HuH-7 (cell line): ENCODE measurements at places on chromosomes 12 and 14.
A peak's percentile ranks its signal among the peaks of the same experiment; 100 is the strongest.

DNA sequence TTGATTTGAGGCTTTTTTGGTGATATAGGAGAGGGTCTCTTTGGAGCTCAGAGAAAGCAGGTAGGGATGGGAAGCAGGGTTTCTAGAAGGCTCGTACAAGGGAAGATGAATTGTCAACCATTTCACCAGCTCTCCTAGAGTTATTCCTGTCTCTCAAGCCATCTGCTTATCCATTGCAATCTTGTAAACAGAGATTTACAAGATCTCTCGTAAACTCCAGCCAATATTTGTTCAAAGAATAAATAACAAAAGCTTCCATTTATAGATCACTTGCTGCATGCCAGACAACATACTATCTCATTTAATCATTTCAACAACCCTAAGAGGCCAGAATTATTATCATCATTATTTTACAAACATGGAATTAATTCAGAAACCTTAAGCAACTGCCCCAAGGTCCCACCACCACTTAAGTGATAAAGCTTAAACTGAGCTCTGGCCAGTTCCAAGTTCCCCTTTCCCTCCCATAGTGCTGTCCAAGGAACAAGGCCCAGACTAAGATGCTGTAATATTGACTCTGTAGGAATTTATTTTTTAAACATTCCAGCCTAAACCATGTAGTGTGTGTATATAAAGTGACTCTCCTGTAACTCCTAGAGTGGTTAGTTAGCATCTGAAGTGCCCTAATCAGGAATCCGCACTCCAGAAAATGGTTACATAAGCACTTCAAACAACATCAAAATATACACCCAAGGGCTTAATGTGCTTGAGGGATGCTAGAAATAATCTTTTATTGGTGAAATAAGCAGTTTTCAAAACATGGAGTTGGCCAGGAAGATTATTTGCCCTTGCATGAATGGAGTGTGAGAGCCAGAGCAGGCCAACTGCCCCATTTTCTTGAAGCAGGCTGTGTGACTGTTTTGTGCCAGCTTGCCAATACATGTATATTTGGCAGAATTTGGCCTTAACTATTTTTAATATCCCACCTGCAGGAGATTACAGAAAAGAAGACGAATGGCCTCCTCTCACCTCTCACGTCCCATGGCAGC, 2.8 kb upstream of the PLEKHH1 start:
- no peak for DNase-seq

GRCh38 chr14:79513446-79513845, 697.9 kb downstream of the DIO2 start:
- DNase-seq = no peak

GRCh38 chr14:42715316-42715715, 1108.6 kb downstream of the LRFN5 start:
- DNase-seq = no peak

DNA sequence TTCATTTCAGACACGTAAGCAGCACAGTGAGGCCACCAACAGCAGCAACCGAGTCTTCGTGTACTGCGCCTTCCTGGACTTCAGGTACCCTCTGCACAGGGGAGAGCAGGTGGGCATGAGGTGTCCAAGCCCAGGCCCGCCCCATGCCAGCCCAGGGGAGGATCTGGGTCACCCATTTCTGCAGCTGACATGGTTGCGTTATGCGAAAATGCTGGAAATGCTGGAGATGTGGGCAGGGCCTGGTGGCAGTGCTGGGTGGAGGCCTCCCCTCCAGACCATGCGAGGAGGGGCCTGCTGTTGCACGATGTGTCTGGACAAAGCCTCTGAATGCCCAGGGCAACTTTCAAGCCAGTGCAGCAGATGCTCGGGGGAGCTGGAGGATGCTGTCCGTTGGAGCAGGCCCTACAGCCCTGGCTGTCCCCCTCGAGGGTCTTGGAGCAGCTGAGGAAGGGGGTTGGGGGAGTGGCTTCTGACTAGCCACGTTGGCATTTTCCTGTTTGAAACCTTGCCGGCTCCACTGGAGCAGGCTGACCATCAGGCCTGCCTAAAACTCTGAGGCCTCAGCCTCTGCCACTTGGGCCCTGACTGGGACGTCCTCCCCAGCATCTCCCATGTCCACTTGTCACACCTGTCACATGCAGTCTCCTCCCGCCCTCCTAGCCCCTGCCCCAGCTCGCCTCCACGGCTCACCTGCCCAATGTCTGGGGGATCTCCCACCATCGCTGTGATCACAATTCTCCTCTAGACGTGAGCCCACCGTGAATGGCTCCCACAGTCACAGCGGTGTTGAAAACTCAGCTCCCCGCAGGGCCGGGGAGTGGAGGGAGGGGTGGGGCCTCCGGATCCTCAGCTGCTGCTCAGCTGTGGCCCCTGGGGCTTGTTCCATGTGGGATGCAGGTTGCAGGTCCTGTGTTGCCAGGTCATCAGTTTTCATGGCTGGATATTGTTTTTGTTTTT, 123.4 kb downstream of the ADGRD1 start:
- DNase-seq = no peak

- no peak for DNase-seq
Measured at GRCh38 chr12:85147331-85147730, 111.2 kb downstream of the LRRIQ1 start.

DNA sequence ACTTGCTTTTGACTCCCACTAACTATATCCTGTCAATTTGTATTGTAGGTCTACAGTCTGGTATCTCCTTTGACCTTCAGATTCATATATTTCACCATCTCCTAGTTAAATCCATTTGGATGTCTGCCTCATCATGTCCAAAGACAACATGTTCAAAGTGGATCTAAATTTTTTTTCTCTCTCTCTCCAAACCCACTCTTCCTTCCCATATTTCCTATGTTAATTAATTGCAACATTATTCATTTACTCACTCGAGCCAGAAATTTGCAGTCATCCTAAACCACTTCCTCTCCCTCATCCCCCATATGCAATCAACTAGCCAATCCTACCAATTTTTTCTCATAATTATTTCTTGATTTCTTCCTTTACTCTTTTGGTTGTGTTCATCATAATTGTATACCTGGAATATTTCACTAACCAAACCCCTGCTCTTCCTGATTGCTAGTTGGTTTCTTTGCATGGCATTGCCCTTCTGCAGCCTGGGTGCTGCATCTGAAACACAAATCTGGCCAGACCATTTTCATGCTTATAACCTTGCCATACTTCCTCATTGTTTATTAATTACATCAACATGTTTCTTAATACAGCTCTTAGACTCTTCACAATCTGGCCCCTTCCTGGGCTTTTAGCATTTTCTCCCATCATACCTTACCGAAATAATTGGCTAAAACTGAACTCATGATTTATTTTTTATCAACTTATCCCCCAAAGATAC, 442.2 kb downstream of the ADAMTS20 start:
- DNase-seq = no peak

DNA sequence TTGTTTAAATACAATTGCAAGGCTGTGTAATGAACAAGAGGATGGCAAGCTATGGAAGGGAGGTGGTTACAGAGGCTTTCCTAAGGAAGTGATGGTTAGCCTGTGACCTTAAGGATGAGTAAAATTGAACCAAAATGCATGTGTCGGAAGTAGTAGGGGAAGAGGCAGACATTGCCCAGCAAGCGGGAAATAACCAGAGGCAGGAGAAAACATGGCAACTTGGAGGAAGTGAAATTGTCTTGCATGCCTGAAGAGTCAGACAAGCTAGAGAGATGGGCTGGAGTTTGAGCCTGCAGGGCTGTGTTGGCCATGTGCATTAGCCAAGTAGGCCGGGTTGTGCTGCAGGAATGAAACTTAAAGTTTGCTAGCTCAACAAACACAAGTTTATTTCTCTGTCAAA, 96.2 kb downstream of the BTG1 start:
- no peak for DNase-seq

GRCh38 chr14:92009604-92010003, 30.3 kb downstream of the TRIP11 start:
- no peak for DNase-seq

- DNase-seq = no peak
Measured at GRCh38 chr12:50951112-50951511, 1.2 kb upstream of the HIGD1C start.

DNA sequence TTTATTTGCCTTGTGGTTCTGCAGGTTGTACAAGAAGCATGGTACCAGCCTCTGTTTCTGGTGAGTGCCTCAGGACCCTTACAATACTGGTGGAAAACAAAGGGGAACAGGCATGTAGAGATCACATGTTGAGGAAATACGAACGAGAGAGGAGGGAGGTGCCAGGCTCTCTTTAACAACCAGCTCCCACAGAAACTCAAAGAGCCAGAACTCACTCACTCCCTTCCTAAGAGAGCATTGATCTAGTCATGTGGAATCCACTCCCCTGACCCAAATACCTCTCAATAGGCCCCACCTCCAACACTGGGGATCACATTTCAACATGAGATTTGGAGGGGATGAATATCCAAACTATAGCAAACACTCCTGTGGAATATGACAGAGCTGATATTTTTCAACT, 938.0 kb downstream of the GALC start:
- no peak for DNase-seq

DNA sequence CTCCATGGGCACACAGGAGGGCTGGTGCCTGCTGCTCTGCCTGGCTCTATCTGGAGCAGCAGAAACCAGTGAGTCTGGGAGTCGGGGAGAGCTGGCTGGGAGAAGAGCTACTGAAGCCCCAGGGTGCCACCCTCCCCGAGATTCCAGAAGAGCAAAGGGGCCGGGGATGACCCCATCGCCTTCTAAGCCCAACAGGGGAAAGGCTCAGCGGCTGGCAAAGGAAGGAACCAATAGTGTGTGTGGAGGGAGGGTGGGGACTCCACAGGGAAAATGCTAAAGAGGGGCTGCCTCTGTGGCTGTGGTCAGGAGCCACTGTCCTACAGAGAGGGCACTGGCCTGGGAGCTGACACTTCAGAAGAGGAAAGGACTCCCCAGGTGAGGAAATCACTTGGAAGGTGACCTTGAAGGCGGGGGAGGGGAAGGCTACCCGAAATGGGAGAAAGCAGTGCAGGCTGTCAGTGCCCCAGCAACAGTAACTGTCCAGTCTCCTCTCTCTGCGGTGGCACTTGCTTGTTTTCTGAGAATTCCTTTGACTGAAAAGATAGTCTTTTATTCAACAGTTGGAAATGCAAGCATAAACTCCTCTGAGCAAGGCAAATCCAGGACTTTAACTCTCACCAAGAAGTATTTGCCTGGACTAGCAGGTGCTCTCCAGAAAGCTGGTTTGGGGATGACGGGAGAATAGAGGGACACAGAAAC, 552 bp downstream of the TAPBPL start:
- DNase-seq = no peak

DNA sequence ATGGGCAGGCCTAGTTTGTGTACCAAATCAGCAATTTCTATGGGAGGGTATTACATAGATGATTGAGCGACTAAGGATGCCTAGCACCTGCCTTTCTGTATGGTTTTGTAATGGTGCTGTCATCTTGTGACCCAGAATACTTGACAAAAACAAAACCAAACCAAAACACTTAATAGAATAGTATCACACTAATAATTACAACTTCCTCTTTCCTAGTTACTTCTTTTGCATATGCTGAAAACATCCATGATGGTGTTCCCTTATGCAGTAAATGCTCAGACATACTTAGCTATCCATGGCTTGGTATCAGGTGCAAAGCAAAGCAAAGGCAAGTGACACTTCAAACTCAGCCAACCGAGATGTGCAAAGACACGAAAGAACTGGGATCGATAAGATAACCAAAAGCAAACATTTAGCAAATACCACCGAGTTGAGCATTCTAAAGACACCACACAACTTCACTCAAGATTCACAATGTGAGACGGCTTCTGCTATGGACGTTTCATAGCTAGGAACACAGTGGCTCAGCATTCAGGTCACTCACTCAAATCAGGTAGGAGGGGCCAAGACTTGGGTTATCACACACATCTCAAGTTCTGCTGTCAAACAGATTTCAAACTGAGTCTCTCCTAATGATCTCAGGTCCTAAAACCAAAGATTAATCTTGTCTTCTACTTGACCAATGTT, 24.3 kb downstream of the PPP1CC start:
- DNase-seq = no peak

- peak; percentile 70 for DNase-seq
Measured at GRCh38 chr12:6532927-6533652, 1.2 kb upstream of the GAPDH start.

GRCh38 chr12:121166356-121166755, 33.7 kb downstream of the P2RX7 start:
- no peak for DNase-seq

DNA sequence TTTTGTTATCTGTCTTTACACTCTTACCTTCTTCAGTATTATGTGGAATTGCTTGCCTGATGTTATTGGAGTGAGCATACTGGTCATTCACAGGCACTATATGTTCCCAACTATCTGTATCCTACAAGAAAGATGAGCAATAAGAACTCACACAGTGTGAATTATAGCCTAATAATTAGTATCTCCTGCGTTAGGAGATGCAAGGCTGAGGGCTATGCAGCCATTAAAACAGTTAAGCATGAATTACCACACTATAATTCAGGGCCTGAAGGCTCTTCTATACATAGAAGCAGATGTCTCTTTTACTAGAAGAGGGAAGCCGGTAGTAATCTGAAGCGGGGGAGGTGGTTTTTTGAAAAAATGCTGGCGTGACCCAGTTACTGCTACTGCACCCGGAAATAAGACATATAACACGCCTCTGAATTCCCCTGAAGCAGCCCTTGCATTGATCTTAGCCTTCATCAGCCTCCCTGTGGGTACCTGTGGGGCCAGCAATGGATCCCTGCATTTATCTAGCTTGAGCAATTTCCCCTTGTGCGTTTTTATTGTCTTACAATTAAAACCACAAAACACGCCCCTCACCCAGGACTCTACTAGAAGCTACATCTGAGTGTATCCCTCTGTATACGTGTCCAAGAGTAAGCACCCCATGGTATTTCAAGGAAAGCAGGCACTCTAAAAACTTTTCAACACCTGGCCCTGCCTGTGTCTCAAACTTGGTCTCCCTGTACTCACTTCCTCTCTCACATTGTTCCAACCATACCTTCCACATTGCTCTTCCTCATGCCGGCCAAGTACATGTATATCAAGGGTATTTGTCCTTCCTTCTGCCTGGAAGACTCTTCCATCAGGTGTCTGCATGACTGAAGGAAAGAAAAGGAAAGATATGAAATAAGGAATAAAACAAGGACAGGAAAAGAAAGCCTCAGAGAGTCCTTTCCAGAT, 210.9 kb upstream of the ARID2 start:
- DNase-seq = no peak

DNA sequence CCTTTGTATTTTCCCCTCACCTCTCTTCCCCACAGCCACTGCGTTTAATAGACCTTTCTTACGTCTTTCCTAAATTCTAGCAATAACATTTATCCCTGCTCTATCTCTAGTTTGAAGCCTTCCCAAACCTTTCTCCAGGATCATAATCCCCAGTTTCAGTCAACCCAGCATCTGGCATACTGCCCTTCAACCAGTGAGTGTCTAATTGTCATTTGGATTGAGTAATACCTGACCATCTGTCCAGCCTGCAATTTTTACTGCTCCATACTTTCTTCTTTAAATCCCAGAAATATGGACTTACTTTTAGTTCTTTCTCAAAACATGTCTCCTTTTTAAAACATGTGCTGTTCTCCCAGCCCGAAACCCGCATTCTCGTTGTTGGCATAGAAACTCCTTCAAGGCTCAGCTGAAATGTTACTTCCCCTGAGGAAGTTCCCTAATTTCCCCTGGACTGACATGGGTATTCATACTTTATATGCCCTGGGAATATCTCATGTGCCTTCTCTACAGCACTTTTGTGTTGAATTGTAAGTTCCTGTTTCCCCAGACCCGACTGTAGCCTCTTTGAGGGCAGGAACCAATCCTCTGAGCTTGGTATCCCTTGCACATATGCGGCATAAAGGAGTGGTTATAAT, 65.1 kb upstream of the ETV6 start:
- DNase-seq = no peak

- DNase-seq = no peak
Measured at GRCh38 chr14:76920331-76921087, 94.3 kb downstream of the LRRC74A start.

GRCh38 chr14:95040708-95041476, 116.4 kb downstream of the DICER1 start:
- DNase-seq = no peak
